ENCODE measurements at places on chromosomes 5 and 9. TPM values are rescaled to one million over a fixed set of nuclear protein-coding genes. Genes with fewer than 3 reads are reported as not detected.

CAMSAP1 gene
- total RNA-seq: 20.2 TPM

- DNase-seq: peak; percentile 21
- no peaks in the 10 kb centered on the region for H3K36me3 ChIP-seq
- H3K4me1 ChIP-seq: peaks cover 66% of the 10 kb centered on the region
- H3K27ac ChIP-seq: peak overlapping the region; percentile 89
- peak overlapping the region; percentile 63 for H3K4me3 ChIP-seq
Measured at GRCh38 chr5:81779125-81779915, 28.4 kb upstream of the SSBP2 start.

GRCh38 chr5:102767862-102768261 lies 12.8 kb downstream of the PAM start:
- no peak overlapping the region for H3K4me3 ChIP-seq
- peaks cover 20% of the 10 kb centered on the region for H3K4me1 ChIP-seq
- H3K27ac ChIP-seq: no peak overlapping the region
- no peaks in the 10 kb centered on the region for H3K27me3 ChIP-seq
- H3K36me3 ChIP-seq: no peaks in the 10 kb centered on the region
- DNase-seq: no peak

DNA sequence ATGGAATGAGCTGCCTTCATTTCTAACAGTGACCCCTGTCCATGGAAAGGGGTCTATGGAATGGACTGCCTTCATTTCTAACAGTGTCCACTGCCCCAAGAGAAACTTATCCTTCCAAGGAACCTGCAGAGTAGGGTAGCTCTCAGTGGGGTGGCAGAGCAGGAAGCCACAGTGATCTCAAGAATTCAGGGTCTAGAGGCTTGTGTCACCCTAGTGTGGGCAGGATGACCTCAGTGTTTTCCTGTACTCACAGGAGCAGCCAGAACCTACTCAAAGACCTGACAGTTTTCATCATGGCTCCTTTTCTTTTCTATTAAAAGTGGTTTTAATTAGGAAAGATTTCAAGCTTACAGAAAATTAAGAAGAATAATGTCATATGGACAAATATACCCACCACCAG lies 27.5 kb downstream of the SEC61B start:
- H3K27me3 ChIP-seq: no peaks in the 10 kb centered on the region
- H3K36me3 ChIP-seq: no peaks in the 10 kb centered on the region
- no peaks in the 10 kb centered on the region for H3K4me1 ChIP-seq
- H3K27ac ChIP-seq: no peak overlapping the region

IL4 gene
- total RNA-seq: not detected

DNA sequence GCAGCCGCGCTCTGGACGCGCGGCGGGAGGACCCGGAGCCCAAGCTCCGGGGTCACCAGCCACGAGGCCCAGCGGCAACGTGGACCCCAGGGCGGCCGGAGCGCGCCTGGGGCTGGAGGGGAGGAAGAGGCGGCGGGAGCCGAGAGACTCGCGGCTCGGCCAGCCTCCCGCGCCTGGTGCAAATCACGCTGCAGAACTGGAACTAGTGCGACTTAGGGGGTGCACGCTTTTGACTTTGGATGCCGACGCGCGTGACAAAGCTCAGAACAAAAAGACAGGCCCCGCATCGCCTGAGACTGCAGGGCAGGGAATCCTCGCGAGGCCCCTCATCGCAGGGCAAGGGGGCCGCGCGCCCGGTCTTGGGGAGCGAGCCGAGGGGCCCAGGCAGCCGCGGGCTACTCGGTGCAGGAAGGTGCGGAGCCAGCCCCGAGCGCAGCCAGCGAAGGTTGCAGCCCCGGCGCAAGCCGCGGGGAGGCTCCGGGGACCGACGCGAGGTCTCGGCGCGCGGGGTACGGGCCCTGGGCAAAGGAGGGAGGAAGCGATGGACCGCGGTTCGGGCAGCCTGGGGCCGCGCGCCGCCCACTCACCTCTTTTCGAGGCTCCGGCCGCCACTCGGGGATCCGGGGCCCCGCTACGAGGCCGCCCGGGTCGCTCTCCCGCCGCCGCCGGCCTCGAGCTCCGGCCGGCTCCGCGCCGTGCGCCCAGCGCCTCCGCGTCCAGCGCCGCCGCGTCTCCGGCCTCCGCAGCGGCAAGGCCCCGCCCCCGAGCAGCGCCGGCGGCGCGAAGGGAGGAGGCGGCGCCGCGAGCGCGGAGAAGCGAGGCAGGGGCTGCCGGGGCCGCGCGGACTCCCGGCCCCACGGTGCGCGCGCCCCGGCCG lies at the start of gene GOLM1:
GOLM1 (minus strand) TSS at position 735 of the 877 bp plus-strand sequence. CDS start 20,238 bp downstream, outside the sequence.
- DNase-seq: no peak
- H3K36me3 ChIP-seq: no peaks in the 10 kb centered on the region
- H3K4me1 ChIP-seq: peaks cover 10% of the 10 kb centered on the region
- no peaks in the 10 kb centered on the region for H3K27me3 ChIP-seq
- peak within 1 kb of the TSS; percentile 38 for H3K27ac ChIP-seq

MEIKIN gene
- total RNA-seq: not detected

DNA sequence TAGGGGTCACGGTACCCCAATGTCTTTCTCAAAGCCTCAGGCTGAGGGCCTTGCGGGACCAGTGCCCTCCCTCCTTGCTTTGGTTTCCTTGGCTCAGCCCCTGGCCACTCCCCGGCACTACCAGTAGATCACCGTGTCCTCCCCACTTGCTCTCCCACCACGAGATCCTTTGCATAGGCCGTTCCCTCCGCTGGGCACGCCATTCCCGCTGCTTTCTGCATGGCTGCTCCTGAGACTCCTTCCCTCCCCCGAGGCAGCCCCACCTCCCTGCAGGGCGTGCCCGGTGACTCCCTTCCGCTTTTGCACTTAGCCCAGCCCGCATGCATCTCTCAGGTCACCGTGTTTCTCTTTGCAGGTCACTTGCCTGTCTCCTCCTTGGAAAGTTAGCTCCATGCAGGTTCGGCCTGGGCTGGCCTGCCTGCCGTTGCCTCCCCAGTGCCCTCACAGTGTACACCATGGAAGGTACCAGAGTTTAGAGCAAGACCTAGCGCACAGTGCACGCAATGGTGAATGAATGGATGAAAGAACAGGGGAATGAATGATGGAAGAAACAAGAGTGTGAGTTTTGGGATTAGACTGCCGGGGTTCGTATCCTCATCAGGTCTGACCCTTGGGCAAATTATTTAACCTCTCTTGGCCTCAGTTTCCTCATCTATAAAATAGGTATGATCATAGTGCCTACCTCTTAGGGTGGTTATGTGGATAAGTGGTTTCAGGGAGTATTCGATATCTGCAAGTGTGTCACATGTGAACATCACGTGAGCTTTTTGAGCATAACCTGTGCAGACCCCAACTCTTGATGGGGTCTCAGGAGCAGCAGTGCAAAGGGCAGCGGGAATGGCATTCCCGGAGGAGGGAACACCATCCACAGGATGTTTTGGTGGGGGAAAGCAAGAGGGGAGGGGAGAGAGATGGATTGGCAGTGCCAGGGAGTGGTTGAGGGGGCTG lies 214.3 kb downstream of the C9orf50 start:
- no peaks in the 10 kb centered on the region for H3K36me3 ChIP-seq
- no peak overlapping the region for H3K27ac ChIP-seq
- no peak overlapping the region for H3K4me3 ChIP-seq

GFPT2 gene
- total RNA-seq: 136 TPM

GRCh38 chr5:170302653-170303501 lies 5.3 kb upstream of the LCP2 start:
- no peaks in the 10 kb centered on the region for H3K27me3 ChIP-seq
- DNase-seq: no peak
- H3K36me3 ChIP-seq: no peaks in the 10 kb centered on the region
- peaks cover 37% of the 10 kb centered on the region for H3K4me1 ChIP-seq

ROPN1L gene
- total RNA-seq: not detected

GRCh38 chr5:106963630-106964029 lies 707.1 kb downstream of the EFNA5 start:
- no peaks in the 10 kb centered on the region for H3K4me1 ChIP-seq
- no peaks in the 10 kb centered on the region for H3K36me3 ChIP-seq
- H3K27ac ChIP-seq: no peak overlapping the region
- H3K4me3 ChIP-seq: no peak overlapping the region
- DNase-seq: no peak
- no peaks in the 10 kb centered on the region for H3K27me3 ChIP-seq

DNA sequence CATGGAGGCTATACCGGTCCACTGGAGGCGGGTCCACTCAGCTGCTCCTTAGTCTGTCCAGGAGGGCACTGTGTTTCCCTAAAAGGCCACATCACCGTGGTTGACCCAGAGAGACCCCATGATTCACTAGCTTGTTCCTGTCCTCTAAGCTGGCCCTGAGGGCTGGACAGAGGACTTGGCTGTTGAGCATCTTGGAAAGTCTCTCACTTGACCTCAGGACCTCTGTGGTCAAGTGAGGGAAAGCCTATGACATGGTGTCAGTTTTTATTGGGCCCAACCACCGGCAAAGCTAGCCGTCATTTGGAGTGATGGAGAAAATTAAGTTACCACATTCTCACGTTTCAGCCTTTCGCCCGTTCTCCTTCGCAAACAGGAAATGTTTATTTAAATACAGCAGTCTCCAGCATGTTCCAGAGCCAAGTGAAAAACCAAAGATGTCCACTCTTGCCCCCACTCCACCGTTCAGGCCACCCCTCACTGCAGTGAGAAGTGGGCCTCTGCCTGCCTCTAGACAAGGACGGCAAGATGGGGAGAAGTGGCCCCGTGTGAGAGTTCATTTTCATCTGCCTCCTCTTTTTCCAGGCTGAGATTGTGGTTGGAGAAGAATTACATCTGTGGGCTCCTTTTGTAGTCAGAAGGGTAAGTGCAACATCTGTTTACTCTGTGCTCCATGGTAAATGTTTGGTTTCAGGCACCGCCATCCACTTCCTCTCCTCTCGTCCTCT lies 4.4 kb downstream of the SLIT3 start:
- no peak overlapping the region for H3K4me3 ChIP-seq
- H3K27ac ChIP-seq: peak overlapping the region; percentile 42
- DNase-seq: peak; percentile 31
- no peaks in the 10 kb centered on the region for H3K27me3 ChIP-seq
- H3K36me3 ChIP-seq: no peaks in the 10 kb centered on the region

DNA sequence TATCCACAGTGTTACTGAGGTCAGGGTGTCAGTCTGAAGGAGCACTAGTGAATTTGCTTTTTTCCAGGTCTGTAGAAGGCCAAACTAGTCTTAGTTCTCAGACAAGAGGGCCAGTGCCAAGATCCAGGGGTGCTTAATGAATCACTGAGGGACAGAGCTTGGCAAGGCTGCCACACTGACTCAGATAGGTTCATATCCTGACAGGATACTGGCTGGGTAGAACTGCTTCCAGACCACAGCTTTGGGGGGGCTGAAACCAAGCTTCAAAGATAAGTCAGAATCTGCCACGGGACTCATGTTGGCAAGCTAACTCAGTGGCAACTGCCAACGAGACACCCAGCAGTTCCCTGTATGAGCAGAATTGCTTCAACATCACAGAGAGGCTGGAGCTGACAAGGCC lies 1125.4 kb downstream of the EFNA5 start:
- H3K4me3 ChIP-seq: no peak overlapping the region
- no peaks in the 10 kb centered on the region for H3K36me3 ChIP-seq
- DNase-seq: no peak
- H3K4me1 ChIP-seq: no peaks in the 10 kb centered on the region

GRCh38 chr9:89678396-89679015 lies 73.7 kb downstream of the GADD45G start:
- no peak overlapping the region for H3K27ac ChIP-seq
- H3K36me3 ChIP-seq: no peaks in the 10 kb centered on the region
- DNase-seq: no peak
- no peaks in the 10 kb centered on the region for H3K27me3 ChIP-seq

GRCh38 chr5:155529362-155529761 lies 515.8 kb downstream of the KIF4B start:
- no peak for DNase-seq
- no peaks in the 10 kb centered on the region for H3K27me3 ChIP-seq
- no peaks in the 10 kb centered on the region for H3K4me1 ChIP-seq

DNA sequence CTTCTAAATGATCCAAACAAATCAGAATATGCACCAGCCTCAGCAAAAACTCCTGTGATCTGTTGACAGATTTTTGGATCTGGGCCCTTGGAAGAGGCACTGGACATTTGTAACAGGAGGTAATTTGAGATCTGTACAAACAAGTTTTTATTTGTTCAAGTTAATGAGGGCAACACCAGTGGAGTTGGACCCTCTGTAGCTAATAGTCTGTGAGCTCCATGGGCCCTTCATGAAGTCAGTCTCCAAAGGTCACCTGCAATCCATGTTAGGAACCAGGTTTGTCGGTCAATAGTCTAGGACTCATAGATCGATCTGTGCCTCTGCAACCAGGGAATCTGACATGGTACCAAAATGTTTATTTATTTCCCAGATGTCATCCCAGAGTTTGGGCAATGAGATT lies 40.9 kb downstream of the PAM start:
- no peak for DNase-seq
- H3K27me3 ChIP-seq: no peaks in the 10 kb centered on the region
- no peak overlapping the region for H3K4me3 ChIP-seq
- H3K36me3 ChIP-seq: no peaks in the 10 kb centered on the region

ARHGEF28 gene
- 40.8 TPM for total RNA-seq

ENTPD2 gene
- total RNA-seq: 0.92 TPM

WNT8A gene
- total RNA-seq: not detected

GRPEL2 gene
- total RNA-seq: 9.7 TPM

F12 gene
- not detected for total RNA-seq

- H3K27me3 ChIP-seq: no peaks in the 10 kb centered on the region
- H3K4me1 ChIP-seq: peaks cover 14% of the 10 kb centered on the region
- H3K27ac ChIP-seq: no peak overlapping the region
- peak overlapping the region; percentile 67 for H3K4me3 ChIP-seq
- no peak for DNase-seq
- H3K36me3 ChIP-seq: no peaks in the 10 kb centered on the region
Measured at GRCh38 chr5:168269937-168270330, 21.5 kb upstream of the WWC1 start.

OCLN gene
- total RNA-seq: 4.0 TPM

Data from thoracic aorta (tissue), 2 donors.